ENCODE measurements at places on chromosomes 7 and 10. TPM values are rescaled to one million over a fixed set of nuclear protein-coding genes. Genes with fewer than 3 reads are reported as not detected.

GRCh38 chr10:11114269-11114668, 96.6 kb downstream of the CELF2 start:
- no peak for DNase-seq

GRCh38 chr10:95431900-95432342, 129.2 kb downstream of the SORBS1 start:
- no peak for DNase-seq

DNA sequence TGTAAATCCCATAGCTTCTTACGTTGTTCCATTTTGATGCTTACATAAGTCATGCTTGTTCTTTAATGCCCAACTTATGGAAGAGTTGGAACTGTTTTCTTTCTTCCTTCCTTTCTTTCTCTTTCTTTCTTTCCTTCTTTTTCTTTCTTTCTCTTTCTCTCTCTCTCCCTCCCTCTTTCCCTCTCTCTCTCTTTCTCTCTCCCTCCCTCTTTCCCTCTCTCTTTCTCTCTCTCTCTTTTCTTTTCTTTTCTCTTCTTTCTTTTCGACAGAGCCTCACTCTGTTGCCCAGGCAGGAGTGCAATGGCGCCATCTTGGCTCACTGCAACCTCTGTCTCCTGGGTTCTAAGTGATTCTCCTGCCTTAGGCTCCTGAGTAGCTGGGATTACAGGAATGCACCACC, 18.9 kb downstream of the FAM131B start:
- DNase-seq = no peak

GRCh38 chr10:95877881-95878280, 29.9 kb upstream of the CC2D2B start:
- no peak for DNase-seq

DNA sequence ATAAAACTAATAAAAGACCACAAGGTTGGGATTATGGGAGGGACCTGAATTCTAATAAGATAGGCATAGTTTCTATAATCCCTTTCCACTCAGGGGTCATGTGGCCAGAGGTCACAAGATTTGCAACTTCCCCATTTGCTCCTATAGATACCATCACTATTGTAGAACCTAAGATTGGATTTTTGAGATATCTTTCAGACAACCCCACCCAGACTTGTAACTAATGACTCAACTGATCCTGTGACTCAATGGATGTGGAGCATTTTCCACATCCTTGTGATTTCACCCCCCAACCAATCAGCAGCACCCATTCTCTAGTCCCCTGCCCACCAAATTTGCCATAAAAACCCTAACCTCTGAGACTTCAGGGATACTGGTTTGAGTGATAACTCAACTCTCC, 51.9 kb upstream of the PIK3AP1 start:
- DNase-seq = no peak

DNA sequence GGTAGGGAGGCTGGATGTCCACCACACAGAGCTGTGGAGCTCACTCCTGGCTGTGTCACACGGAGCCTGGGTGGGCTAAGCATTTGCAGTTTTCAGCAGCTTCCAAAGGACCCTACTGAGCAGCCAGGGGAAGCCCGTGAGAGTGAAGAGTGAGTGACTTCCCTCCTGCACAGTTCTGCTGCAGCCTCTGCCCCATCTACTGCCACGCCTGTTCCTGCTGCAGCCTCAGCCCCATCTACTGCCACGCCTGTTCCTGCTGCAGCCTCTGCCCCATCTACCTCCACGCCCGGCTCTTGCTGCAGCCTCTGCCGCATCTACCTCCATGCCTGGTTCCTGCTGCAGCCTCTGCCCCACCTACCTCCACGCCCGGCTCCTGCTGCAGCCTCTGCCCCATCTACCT, 12.2 kb downstream of the ADAM8 start:
- DNase-seq = no peak

DNA sequence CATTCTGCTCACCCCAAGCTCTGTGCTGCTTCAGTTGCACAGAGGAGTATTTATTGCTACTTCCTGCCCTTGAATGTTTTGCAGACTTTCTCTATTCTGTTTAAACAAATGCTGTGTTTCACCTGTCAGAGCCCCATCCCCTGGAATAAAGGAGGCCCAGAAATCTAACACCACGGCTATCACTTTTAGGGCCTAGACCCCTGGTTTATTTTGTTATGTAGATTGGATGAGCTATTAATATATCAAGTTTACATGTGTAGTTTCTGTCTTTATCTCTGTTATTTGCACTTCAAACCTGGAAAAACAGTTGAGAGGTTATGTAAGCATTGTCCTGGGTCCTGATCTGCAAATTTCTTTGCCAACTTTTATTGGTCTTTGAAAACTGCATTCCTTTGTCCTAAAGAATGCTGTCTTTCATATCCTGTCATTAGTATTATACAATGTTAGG, 630.1 kb downstream of the PARD3 start:
- no peak for DNase-seq

DNA sequence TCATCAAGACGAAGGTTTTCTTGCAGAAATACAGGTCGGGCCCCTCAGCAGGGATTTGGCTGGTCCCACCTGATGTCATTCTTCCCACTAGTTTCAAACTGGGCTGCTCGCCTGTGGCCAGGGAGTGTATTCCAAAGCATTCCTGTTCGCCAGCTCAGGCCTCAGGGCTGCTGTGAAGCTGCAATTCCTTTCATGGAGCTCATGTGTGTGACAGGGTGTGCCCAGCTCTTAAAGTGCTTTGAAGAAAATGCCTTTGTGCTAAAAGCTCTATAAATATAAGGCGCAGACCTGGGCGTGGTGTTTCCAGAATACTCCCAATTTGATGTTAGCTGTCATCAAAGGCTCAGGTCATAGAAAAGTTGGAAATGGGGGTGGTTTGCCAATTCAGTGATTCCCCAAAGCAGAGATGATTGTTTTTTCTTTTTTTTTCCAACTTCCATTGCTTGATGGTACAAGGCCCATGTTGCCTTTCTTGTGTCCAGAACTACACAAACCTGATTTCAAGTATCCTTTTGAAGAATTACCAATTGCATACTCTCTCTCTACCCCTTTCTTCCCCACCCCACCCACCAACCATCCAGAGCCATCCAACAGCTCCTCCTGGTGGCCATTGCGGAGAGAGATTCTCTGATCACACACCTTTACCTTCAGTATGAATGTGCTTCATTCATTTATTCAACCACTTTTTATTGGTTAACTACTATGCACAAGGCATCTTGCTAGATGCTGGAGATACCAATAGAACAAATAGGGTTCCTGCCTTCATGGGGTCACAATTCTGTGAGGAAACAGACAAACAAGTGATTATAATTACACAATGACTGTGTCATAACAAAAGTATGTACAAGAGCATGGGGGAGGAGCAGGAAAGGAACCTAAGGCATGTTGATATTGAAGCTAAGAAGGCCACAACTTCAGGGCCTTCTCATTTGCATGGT, 297.3 kb upstream of the LYZL1 start:
- peak; percentile 53 for DNase-seq

DNA sequence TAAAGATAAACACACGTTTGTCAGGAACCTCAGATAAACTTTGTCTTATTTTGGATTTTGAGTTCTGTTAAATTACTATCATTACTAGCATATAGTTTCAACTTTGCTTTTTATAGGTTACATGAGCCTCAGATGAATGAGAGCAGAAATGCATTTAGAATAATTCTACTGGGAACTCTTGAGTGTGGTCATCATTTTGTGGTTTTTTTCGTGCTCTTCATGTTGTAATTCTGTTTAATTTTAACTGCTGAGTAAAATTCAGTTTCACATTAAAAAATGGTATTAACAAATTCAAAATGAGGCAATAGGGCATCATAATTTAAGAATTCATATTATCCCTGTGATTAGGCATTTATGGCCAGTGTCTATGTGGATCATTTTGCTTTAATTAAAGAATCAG, 72.9 kb downstream of the GNAI1 start:
- no peak for DNase-seq

DNA sequence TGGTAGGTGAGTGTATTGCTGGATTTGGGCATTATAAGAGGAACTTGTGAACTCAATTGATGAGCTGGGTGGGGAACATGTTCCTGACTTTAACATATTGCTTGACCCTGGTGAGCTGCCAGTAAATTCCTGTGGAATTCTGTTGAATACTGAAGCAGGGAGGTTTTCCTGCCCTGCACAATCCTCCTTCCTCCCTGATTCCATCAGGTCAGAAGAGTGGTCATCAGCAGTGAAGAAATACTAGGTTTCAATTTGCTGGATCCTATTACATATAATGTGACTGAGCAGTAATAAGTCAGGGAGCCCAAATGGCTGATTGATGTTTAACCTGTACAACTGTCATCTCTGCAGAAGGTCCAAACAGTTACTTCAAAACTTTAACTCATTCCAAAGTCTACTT, 581.2 kb downstream of the SUGCT start:
- DNase-seq = no peak

- no peak for DNase-seq
Measured at GRCh38 chr7:86262781-86263180, 380.9 kb upstream of the GRM3 start.

GRCh38 chr10:3893901-3894563, 109.0 kb upstream of the KLF6 start:
- no peak for DNase-seq

- DNase-seq = no peak
Measured at GRCh38 chr7:64755865-64756264, 38.4 kb upstream of the ZNF138 start.

DNA sequence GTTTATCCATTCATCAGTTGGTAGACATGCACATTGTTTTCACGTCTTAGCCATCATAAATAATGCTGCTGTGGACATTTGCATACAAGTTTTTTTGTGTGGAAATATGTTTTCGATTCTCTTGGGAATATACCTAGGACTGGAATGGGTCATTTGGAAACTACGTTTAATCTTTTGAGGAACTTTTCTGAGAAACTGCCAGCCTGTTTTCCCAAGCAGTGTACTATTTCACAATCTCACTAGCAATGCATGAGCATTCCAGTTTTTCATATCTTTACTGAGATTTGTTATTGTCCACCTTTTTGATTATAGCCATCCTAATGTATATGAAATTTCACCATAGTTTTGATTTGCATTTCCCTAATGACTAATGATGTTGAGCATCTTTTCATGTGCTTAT, 95.7 kb upstream of the JAZF1 start:
- DNase-seq = no peak

GRCh38 chr7:13021566-13022300, 334.3 kb downstream of the ARL4A start:
- DNase-seq = no peak

GRCh38 chr7:56483861-56484550, 367.8 kb upstream of the NUPR2 start:
- DNase-seq = no peak

DNA sequence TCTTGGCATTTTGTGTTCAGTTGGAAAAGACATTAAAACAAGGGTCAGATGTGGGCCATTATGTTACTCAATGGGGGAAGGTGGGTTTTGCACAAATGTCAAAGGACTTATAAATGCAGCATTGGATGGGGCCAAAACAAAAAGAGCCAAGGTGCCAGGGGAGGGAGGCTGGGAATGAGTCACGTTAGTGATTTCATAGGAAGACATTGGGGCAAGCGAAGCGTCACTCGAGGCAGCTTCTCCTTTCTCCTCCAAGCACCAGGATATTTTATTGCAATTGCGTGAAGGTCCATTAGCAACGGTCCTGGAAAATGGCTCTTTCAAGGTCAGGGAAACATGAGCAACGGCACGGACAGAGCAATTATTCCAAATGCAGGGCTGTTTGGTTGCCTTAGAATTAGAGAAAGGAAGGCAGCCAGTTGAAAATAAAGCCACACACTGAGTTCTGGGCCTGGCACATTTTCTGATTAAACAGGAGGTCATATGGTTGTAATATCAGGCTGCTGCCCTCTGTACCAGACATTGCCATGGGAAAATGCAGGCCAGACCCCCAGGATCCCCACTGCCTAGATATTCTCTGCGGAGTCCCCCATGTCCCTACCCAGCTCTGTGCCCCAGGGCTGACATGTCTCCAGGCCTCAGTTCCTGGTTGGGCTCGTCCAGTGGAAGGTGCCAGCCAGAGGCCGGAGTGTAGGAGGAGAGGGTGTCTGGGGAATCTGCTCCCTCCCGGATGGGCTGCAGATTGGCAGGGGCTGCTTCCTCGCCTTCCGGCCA, 63.3 kb upstream of the NANOS1 start:
- DNase-seq = no peak

GRCh38 chr7:131937868-131938267, 381.4 kb upstream of the PODXL start:
- DNase-seq = no peak

GRCh38 chr7:125065001-125065400, 135.4 kb upstream of the POT1 start:
- DNase-seq = no peak

DNA sequence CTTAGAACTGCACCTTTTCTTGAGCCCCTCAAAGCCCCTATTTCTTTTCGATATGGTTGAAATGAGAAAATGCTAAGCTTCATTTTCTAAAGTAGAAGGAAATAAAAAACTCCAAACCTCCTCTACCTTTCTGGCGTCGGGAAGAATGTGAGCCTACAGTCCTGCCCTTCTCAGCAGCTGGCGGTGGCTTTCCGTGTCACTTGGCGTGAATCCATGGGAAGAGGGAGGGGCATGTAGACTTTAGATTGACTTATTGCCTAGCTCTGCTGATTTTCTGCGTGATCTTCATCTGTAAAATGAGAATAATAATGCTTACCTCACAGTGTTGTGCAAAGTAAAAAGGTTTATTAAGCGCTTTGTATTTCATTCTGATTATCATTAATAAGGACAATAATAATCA, 35.0 kb downstream of the PRR15 start:
- DNase-seq = no peak

- DNase-seq = no peak
Measured at GRCh38 chr7:99369767-99370391, 4.7 kb upstream of the ARPC1B start.

DNA sequence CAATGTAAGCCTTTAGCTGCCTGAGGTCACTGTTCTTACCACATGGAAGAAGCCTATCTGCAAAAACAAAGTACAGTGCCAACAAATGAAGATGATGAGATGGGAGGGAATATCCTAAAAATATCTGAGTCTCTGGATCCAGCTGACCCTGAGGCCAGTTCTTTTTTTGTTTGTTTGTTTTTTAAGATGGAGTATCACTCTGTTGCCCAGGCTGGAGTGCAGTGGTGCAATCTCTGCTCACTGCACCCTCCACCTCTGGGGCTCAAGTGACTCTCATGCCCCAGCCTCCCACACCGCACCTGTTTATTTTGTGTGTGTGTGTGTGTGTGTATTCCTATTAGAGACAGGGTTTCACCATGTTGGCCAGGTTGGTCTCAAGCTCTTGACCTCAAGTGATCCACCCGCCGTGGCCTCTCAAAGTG, 44.9 kb downstream of the HYCC1 start:
- DNase-seq = no peak

CREB5 gene
- total RNA-seq = 1.9 TPM

SEMA3E gene
- not detected for total RNA-seq

PNLIPRP3 gene
- total RNA-seq = not detected

CHAT gene
- not detected for total RNA-seq

GARS1 gene
- 526 TPM for total RNA-seq

OR2A42 gene
- not detected for total RNA-seq

GIMAP2 gene
- total RNA-seq = 47.8 TPM

OGDHL gene
- total RNA-seq = 0.67 TPM

ABCC2 gene
- 1.5 TPM for total RNA-seq

GPR15LG gene
- total RNA-seq = not detected

SPDYE9 gene
- total RNA-seq = not detected

HPSE2 gene
- not detected for total RNA-seq

RNLS gene
- total RNA-seq = 6.2 TPM

CXCL12 gene
- total RNA-seq = not detected

Measured in activated T-cell treated with anti-CD3 and anti-CD28 coated beads, Interleukin-2, amount 50 U/mL, for 72 hours (primary cell).